HTR-8/SVneo (cell line): ENCODE measurements at places on chromosomes 16 and 17.

GRCh38 chr17:69059458-69060175 is 1.1 kb downstream of the ABCA9 start:
- DNase-seq: no peak

- no peak for DNase-seq
These were observed 47.6 kb downstream of the MED13 start for GRCh38 chr17:62017496-62017895.

- no peak for DNase-seq
These were observed 5.6 kb upstream of the NPTX1 start for GRCh38 chr17:80482058-80482318.

GRCh38 chr16:13127144-13127543 is 225.7 kb downstream of the SHISA9 start:
- DNase-seq: no peak

- DNase-seq: no peak
These were observed 817 bp upstream of the JPH3 start for GRCh38 chr16:87601401-87601981.
